ENCODE measurements at places on chromosomes 3 and 15.
A peak's percentile ranks its signal among the peaks of the same experiment; 100 is the strongest.

GRCh38 chr3:13072239-13072599 lies 1.0 kb downstream of the IQSEC1 start:
- DNase-seq = no peak

- no peak for DNase-seq
Observed at GRCh38 chr3:173586166-173586565, 188.6 kb downstream of the NLGN1 start.

- no peak for DNase-seq
Observed at GRCh38 chr3:59608356-59608755, 558.5 kb upstream of the CFAP20DC start.

- DNase-seq = no peak
Observed at GRCh38 chr3:160379628-160380214, 19.3 kb downstream of the IFT80 start.

GRCh38 chr3:73966733-73967132 lies 342.0 kb upstream of the PDZRN3 start:
- no peak for DNase-seq

- DNase-seq = no peak
Observed at GRCh38 chr3:165754219-165755007, 82.8 kb downstream of the BCHE start.

DNA sequence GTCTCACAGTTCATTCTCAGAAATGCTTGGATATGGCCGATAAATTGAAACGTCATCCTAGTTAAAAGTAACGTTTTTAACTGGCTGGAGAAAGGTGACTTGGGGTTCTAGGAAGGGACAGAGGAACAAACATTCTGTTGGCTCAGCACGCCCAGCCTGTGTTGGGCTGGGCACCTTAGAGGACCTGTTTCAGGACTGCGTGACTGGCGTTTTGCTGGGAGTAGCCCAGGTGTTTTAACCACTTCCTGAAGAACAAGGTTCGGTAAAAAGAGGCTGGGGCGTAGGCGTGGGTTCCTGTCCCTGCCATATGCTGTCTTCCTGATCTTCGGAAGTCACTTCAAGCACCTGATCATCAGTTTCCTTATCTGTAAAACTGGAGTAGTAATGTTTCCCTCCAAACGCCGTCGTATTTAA lies 1.1 kb upstream of the TLNRD1 start:
- peak; percentile 20 for DNase-seq

- DNase-seq = no peak
Observed at GRCh38 chr15:35926007-35926380, 380.0 kb upstream of the DPH6 start.

DNA sequence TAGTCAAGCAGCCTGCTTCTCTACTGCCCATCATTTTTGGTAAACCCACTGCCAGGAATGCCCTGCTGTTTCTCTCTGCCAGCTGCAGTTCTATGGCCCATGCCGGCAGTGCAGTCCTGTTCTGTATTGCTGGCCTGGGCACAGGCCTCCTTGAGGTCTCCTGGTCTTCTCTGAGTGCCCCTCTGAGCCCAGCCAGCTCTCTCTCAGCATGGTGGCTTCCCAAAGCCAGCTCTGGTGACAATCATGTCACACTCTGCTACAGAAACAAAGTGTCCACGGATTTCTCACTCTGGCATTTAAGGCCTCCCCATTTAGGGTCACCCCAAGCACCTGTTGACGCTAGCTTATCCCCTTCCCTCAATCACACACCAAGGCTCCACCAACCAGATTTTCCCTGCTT lies 24.5 kb downstream of the SRPRB start:
- no peak for DNase-seq

DNA sequence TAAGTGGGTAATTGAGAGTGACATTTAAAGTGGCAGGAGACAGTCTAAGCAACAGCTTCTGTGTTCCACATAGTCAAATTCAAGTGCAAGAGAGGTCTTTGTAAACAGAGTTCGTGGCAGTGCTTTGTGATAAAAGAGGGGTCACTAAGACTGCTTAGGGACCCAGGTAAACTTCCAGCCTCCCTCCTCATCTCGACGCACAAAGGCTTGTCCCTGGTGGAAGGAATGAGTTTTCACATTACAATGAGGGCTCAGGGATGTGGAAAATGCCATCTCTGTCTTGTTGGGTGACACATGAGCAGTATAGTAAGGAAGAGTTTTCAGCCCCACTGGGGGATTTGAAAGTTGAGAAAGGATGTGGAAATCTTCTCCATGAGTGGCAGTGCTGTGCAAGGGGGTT lies 7.3 kb downstream of the GMNC start:
- DNase-seq = no peak

DNA sequence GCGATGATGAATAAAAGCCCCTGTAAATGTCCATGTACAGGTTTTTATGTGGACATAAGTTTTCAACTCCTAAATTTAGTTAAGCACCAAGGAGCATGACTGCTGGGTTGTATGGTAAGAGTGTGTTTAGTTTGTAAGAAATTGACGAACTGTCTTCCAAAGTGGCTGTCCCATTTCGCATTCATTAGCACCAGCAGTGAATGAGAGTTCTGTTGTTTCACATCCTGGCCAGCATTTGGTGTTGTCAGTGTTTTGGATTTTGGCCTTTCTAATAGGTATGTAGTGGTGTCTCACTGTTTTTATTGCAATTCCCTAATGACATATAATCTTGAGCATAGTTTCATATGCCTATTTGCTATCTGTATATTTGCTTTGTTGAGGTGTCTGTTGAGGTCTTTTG lies 3.7 kb downstream of the ZNF621 start:
- DNase-seq = no peak

DNA sequence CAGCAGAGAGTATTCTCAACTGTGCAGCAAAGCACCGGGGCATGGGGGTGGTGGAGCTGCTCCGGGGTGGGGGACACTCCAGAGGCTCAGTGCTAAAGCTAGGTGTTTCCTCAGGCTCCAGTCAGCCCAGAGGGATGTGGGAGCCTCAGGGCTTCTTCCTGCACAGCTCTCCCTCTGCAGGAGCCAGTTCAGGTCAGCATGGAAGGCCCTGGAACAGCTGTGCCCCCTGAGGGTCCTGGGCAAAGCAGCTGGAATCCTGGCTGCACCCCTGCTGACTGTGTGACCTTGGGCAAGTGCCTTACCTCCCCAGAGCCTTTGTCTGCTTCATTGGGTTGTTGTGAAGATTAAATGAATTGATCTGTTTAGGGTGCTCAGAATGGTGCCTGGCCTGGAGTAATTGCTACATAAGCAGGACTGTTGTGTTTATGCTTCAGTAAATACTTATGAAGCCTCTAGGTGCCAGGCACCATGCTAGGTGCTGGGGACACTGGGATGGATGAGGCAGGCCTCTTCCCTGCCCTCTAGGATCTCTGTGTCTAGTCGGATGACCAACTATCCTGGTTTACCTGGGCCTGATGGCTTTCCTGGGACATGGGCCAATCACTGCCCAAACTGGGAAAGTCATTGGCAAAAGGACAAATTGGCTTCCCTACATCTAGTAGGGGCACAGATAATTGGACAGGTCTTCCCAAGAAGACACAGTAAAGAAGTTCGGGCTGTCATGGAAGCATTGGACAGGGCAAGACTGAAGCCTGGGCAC lies 64.2 kb upstream of the LCTL start:
- DNase-seq = no peak

GRCh38 chr3:187000711-187001151 lies 70.4 kb downstream of the ST6GAL1 start:
- DNase-seq = no peak

DNA sequence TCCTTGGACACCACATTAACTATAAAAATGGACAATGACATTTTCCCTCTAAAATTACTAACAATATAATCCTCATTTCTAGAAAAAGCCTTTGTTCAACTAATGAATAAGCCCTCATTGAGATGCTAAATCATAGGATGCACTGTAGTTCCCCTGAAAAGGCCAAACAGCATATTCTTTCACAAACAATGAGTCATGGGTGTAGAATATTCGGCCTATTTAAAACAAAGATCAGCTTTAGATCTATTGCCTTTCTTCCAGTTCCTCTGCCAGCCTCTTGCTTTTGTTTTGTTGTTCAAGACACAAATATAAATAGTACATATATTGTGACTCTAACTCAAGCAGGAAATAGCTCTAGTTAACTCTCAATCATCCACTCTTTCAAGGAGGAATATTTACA lies 82.5 kb downstream of the ADAM10 start:
- no peak for DNase-seq

- DNase-seq = no peak
Observed at GRCh38 chr15:42140383-42141070, 15.9 kb downstream of the PLA2G4F start.

DNA sequence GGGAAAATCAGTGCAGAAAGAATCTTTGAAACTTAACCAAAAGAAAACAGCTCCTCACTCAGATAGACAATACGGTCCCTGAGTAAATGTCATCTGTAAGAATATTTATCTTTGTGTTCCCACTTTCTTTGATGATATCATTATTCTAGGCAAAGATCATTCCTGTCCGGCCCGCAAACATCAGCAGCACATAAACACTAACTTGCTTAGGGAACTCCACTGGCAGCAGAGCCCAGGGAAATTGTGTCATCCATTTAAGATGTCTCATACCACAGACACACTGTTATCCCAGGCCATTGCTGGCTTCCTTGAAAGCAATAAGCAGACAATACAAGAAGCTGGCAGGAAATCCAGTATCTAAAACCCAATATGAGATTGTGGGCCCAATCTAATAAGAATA lies 20.1 kb upstream of the CD96 start:
- no peak for DNase-seq

- DNase-seq = no peak
Observed at GRCh38 chr15:69725957-69726356, 273.3 kb downstream of the RPLP1 start.

DNA sequence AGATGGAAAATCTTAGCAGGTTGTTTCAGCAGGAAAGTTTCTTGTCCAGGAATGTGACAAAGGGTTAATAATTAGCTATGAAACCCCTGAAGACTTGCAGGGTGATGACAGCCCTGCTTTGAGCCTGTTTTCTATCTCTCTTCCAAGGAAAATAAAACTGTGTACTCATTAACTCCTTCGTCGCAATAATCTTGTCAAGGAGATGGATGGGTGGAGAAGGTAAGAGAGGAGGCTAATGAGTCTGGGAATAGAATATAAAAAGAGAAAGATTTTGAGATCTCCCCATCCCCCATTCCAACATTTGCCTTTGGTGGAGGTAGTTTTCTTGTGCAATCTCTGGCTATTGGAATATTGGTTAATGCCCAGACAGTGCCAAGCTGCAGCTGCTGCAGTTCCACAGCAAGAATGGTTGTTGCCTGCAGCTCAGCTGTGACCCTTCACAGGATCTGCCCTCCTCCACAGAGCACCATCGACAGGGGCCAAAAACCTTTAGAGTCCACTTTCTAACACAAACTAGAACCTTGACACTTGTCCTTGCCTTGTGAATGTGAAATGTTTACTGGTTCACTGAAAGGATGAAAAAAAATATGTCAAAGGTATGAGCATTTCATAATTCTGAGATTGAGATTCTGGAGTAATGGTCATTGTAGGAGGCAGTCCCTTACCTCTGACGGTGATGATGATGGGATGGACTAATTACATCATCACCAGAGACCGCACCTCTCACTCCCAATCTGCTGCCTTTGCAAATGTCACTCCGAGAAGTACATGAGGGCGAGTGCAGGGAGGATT lies 4.2 kb upstream of the LRIG1 start:
- no peak for DNase-seq

- no peak for DNase-seq
Observed at GRCh38 chr3:29282427-29283230, 1.8 kb downstream of the RBMS3 start.

DNA sequence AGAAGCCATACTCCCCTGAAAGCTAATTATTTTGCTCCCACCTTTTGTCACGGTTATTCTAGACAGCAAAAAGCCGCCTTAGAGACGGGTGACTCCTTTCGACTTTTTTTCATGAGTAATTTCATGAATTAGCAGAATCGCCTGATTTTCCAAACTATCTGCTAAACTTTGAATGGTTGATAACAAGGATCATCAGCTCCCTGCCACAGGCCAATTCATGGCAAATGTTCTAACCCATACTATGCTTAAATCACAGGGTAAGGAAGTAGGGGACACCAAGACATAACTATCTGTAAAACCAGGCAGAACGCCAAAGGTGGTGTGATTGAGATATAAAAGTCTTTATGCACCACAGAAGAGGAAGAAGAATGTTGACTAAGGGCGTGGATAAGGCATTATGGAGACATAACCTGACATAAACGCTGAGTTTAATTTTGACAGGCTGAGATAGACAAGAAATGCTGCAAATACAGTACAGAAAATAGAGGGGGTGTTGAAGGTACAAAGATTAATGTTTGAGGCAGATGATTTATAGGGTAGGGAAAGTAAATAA lies 891 bp upstream of the DMXL2 start:
- DNase-seq = no peak

- DNase-seq = no peak
Observed at GRCh38 chr3:190261740-190262139, 60.5 kb downstream of the CLDN1 start.

GRCh38 chr3:115687721-115688120 lies 64.4 kb downstream of the GAP43 start:
- DNase-seq = no peak

DNA sequence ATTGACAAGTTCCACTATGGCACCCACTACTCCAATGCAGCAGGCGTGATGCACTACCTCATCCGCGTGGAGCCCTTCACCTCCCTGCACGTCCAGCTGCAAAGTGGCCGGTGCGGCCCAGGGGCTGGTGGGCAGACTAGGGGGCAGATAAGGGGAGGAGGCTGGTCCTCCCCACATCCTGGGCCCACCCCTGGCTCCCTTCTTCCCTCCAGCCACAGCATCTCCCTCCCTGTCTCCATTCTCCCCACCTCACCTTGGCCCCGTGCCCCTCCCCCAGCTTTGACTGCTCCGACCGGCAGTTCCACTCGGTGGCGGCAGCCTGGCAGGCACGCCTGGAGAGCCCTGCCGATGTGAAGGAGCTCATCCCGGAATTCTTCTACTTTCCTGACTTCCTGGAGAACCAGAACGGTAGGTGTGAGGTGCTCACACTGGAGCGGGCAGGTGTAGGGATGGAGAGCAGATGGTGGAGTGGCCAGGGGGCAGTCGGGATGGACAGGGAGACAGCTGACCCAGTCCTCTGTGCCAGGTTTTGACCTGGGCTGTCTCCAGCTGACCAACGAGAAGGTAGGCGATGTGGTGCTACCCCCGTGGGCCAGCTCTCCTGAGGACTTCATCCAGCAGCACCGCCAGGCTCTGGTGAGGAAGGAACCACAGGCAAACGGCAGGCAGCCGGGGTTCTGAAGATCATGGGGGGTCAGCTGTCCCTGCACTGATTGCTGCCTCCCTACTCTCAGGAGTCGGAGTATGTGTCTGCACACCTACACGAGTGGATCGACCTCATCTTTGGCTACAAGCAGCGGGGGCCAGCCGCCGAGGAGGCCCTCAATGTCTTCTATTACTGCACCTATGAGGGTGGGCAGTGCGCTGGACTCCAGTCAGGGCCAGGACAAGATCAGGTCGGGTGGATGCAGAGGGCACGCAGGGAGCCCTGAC lies 26.0 kb downstream of the NBEAL2 start:
- no peak for DNase-seq

- DNase-seq = no peak
Observed at GRCh38 chr3:98744283-98744682, 18.9 kb upstream of the ST3GAL6 start.

All from activated T-helper 1 cell treated with anti-CD3 and anti-CD28 coated beads, Interleukin-2, amount 50 U/mL, for 16 hours (primary cell).